ENCODE measurements at places on chromosomes 16 and 17.

DNA sequence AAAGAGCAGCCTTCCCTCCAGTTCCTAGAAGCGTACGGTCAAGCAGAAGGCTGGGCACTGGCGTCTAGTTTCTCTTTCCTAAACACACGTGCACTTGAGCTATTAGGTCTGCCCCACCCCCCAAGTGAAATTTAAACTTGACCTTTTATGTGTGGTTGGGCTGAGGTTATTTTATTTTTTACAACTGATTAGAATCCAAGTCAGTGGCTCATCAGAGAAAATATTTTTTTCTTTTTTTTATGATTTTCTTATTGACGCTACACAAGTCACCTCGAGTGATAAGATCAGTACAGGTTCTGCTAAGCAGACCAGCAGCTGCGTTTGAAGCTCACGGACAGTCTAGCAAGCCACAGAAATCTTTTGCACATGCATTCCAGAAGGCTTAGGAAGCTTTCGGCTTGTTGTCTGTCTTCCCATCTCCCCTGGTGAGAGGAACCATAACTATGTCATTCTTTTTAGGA lies 95.1 kb downstream of the ZFHX3 start:
- no peak for DNase-seq

DNA sequence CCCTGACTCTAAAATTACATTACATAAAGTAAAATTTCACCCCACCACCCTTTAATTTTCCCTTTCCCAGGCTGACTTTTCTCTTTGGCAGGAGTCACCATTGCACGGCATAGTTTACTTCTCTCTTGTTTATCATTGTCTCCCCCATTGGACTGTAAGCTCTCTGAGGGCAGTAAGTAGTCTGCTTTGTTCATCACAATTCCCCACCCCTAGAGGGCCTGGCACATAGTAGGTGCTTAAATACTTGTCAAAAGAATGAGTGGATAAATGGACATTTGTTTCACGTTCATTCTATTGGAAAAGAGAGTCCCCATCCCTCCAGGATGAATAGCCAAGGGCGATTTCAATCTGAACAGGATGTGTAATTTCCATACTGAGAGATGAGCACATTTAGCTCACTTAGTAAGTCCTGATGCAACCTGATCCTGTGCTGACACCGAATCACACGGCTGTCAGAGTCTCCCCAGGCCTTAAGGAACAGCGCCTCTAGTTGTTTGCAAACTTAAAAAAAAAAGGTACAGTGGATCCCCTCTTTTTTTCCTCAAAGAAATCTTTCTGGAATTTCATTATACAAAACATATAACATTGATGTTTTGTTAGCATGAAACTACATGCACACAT lies 54.0 kb downstream of the AKAP1 start:
- DNase-seq, result peak; percentile 65

- DNase-seq, result no peak
These were observed 24.5 kb downstream of the GFOD2 start for GRCh38 chr16:67694611-67695010.

- DNase-seq, result peak; percentile 70
These were observed 20.2 kb downstream of the CHCT1 start for GRCh38 chr17:60442271-60443173.

DNA sequence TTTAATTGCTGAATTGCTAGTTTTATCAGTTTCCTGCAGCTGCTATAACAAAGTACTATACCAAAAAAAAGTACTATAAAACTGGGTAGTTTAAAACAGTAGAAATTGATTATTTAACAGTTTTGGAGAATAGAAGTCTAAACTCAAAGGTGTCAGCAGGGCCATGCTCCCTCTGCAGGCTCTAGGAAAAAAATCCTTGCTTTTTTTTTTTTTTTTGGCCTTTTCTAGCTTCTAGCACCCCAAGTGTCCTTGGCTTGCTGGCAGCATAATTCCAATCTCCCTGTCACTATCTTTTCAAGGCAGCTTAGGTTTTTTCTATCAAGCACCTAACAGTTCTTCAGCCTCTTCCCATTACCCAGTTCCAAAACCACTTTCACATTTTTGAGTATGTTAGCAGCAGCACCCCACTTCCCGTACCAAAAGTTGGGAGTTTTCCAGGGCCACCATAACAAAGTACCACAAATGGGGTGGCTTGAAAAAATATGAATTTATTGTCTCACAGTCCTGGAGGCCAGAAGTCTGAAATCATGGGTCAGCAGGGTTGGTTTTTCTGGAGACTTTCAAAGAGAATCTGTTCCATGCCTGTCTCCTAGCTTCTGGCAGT lies 37.4 kb downstream of the BPTF start:
- no peak for DNase-seq

GRCh38 chr17:66494023-66494803 lies 191.8 kb downstream of the PRKCA start:
- DNase-seq, result peak; percentile 79
